Smooth muscle cell of trachea (primary cell): ENCODE measurements at places on chromosomes 6 and 20. TPM values are rescaled to one million over a fixed set of nuclear protein-coding genes. Genes with fewer than 3 reads are reported as not detected.

Gene HUS1B
- total RNA-seq: 0.99 and 1.2 TPM in 2 replicates

Gene SLC22A7
- not detected in 2 replicates for total RNA-seq

Gene TMEM244
- not detected in 2 replicates for total RNA-seq

Gene SPATS1
- not detected in 2 replicates for total RNA-seq

Gene ZSCAN16
- total RNA-seq: 2.0 and 2.3 TPM in 2 replicates

Gene SMOC2
- not detected in 2 replicates for total RNA-seq

Gene CDH4
- total RNA-seq: 2.0 and 2.3 TPM in 2 replicates

Gene WFDC12
- total RNA-seq: not detected in 2 replicates

Gene ARFGEF3
- 0.17 and 0.44 TPM in 2 replicates for total RNA-seq

Gene PIGU
- 6.6 and 8.0 TPM in 2 replicates for total RNA-seq

Gene ADGRF5
- total RNA-seq: under 0.01 and 0.15 TPM in 2 replicates

Gene LAMA4
- total RNA-seq: 577 and 652 TPM in 2 replicates

Gene ATAT1
- 3.0 and 6.3 TPM in 2 replicates for total RNA-seq

Gene FNDC1
- 0.17 TPM in 1 of 2 replicates, not detected in the other for total RNA-seq

Gene CFB
- total RNA-seq: 24.1 and 45.0 TPM in 2 replicates

Gene LGSN
- total RNA-seq: under 0.01 TPM in 1 of 2 replicates, not detected in the other

Gene SMPDL3A
- 18.0 and 47.1 TPM in 2 replicates for total RNA-seq

Gene RRAGD
- total RNA-seq: 0.58 and 1.3 TPM in 2 replicates

Gene CEP85L
- 22.2 and 30.0 TPM in 2 replicates for total RNA-seq

Gene EFCAB8
- 0.44 TPM in 1 of 2 replicates, not detected in the other for total RNA-seq

Gene PCSK2
- 0.17 TPM in 1 of 2 replicates, not detected in the other for total RNA-seq

Gene ZSCAN23
- 4.3 and 11.1 TPM in 2 replicates for total RNA-seq

Gene RAB44
- total RNA-seq: under 0.01 TPM in 2 replicates

Gene PTPRK
- total RNA-seq: 52.5 and 75.4 TPM in 2 replicates

Gene UTRN
- total RNA-seq: 135 and 142 TPM in 2 replicates

Gene ENPP5
- total RNA-seq: 0.17 and 0.29 TPM in 2 replicates

Gene KCNK16
- total RNA-seq: not detected in 2 replicates

Gene KIAA1755
- 4.1 and 4.3 TPM in 2 replicates for total RNA-seq

Gene OR2H1
- total RNA-seq: not detected in 2 replicates

Gene GPX5
- total RNA-seq: not detected in 2 replicates

Gene RSPO3
- total RNA-seq: 2.0 and 2.3 TPM in 2 replicates

Gene MATN4
- total RNA-seq: 0.33 TPM in 1 of 2 replicates, not detected in the other

Gene ARG1
- total RNA-seq: not detected in 2 replicates

Gene BTNL2
- total RNA-seq: not detected in 2 replicates

Gene NELFCD
- 57.6 and 67.2 TPM in 2 replicates for total RNA-seq

Gene NEURL2
- total RNA-seq: 6.4 and 13.9 TPM in 2 replicates

Gene RIN2
- 48.1 and 59.2 TPM in 2 replicates for total RNA-seq

Gene DLL1
- total RNA-seq: 0.15 and 3.0 TPM in 2 replicates
